GM03348 (cell line): ENCODE measurements at places on chromosomes 3 and 15.

- no peak for DNase-seq
Measured at GRCh38 chr15:89964232-89964954, 36.7 kb upstream of the ZNF710 start.

GRCh38 chr3:56321892-56322291, 146.4 kb downstream of the ERC2 start:
- DNase-seq, result no peak

- DNase-seq, result no peak
Measured at GRCh38 chr15:98655732-98656131, 7.4 kb downstream of the IGF1R start.

GRCh38 chr3:108862865-108863798, 40.5 kb downstream of the TRAT1 start:
- DNase-seq, result peak; percentile 13

DNA sequence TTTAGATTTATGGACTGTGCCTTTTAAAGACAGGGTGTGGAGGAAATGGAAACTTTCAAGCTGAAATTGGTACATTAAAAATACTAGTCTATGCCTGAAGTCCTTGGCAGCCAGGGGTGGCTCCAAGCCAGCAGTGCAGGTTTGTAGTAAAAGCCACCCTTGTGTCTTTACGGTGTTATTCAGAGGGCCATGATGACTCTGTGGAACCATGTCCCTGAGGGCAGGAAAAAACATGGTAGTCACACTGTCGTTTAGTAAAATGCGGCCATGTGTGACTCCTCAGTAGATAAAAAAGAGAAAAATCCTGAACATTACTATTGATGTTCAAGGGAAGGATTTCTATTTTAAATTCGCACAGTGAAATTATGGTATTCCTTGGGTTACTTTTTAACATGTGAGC, 2.7 kb downstream of the FAN1 start:
- DNase-seq, result no peak

DNA sequence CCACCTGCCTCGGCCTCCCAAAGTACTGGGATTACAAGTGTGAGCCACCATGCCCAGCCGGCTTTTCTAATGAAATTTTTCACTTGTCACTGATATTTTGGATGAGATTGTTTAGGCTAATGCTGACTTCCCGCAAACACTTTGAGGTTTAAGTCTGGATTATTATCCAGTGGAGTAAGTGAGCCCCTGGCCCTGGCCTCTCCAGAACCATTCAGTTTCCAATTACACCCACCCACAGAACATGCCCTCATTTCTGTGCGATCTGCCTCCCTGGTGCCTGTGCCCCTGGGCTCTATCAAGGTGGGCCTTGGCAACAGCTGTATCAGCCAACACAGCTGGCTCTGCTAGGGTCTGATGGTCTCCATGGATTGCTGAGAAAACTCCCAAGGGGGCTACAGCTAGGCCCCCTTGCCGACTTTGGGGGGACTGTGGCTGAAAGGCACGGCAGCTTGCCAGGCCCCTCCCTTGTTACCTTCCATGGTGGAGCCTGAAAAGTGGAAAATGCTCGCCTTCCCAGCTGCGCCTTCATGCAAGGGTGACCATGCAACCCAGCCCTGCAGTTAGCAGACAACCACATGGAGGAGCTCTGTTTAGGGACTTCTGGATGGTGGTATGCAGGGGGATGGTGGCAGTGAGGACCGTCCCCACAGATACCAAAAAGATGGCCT, 288.9 kb downstream of the FAM43A start:
- DNase-seq, result no peak

- peak; percentile 59 for DNase-seq
Measured at GRCh38 chr3:190048932-190049441, 71.7 kb downstream of the P3H2 start.

DNA sequence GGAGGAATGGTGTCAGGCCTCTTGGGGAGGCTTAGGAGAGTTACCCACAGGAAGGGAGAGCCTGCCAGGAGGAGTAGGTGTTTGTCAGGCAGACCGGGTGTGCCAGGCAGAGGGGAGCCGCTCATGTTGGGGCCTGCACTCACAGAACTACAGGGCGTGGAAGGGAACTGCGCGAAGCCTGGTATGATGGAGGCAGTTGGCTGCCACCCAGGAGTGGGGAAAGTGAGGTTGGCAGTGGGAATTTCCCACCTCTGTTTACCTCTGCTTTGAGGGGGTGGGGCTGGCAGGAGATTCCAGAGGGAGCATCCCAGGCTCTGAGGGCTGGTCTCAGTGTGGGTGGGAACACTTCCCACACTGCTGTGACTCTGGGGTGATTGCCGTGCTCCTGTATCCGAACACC, 99.9 kb downstream of the SLCO3A1 start:
- no peak for DNase-seq

- DNase-seq, result no peak
Measured at GRCh38 chr3:180808823-180809575, 103.5 kb upstream of the FXR1 start.

DNA sequence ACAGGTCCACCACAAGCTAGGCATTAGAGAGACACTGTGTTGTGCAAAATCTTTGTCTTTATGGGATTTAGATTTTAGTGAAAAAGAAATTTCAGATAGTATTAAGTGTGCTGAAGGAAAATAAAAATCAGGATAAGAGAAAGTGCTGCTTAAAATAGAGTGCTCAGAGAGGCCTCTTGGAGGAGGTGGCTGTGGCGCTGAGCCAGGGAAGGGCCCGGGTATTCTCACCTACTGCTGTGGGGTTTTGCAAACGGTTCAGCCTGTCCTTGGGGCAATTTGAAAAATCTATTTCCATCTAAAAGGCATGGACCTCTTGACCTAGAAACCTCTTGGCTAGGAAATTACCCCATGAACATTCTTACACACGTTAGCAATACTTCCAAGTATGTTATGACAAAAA, 267.7 kb downstream of the TJP1 start:
- DNase-seq, result no peak

DNA sequence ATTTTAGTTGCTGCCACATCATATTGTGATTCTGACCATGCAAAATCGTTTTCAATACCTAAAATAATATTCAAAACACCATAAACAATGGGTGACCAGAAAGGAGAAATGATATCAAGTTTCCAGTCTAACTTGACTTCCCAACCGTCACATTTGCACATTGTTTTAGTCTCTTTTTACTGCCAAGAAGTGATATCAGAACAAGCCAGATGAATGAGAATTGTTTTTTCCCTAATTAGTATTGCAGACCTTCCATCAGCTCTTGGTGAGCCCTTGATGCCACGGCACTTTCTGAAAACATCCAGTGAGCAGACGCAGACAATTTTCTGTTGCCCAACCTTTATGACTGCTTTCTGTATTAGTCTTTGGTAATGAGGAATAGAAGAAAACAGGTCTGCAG, 62.5 kb downstream of the SPATA16 start:
- DNase-seq, result no peak

DNA sequence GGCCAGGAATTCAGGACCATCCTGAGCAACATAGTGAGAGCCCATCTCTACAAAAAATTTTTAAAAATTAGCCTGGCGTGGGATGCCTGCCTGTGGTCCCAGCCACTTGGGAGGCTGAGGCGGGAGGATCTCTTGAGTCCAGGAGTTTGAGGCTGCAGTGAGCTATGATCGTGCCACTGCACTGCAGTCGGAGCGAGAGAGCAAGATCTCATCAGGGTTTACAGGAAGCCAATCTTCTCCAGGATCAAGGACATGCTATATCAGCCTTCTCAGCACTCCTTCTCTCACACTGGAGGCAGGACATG, 451 bp upstream of the STOML1 start:
- no peak for DNase-seq

- DNase-seq, result no peak
Measured at GRCh38 chr3:189474944-189475343, 156.2 kb upstream of the TP63 start.

DNA sequence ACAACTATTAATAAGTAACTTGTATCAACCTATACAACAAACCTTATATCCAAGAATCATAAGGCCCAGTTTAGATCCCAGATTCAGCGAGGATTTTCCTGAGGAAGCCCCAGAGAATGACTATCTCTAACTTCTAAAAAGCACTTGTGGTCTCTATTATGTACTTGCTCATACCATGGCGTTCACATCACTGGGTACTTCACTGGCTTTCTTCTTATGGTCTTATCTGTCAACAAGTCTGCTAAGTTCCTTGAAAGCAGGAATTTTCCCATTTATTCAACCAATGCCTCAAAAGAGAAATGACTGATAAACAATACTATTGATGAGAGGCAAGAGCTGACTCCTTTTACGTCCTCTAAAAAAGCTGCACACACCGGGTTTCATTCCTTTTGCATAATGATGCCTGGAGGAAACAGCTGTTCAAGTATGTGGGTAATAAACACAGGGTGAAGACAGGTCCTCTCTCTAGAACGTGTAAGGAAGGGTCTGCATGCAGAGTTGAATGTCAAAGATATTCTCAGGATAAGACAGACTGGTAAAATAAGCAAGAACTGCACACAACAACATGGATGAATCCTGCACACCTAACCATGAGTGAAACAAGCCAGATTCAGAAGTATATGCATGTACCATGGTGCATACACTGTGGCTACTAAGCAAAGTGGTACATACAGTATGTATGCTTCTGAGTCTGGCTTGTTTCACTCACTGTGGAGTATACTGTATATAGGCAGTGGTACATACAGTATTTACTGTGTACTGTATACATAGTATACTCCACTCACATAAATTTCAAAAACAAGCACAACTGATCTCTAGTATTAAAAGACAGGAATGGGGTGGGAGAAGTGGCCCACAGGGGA, 408.7 kb downstream of the SHQ1 start:
- DNase-seq, result no peak

GRCh38 chr3:9141928-9142289, 107.5 kb downstream of the SRGAP3 start:
- DNase-seq, result no peak

GRCh38 chr3:123876858-123877257, 7.3 kb downstream of the MYLK start:
- no peak for DNase-seq

DNA sequence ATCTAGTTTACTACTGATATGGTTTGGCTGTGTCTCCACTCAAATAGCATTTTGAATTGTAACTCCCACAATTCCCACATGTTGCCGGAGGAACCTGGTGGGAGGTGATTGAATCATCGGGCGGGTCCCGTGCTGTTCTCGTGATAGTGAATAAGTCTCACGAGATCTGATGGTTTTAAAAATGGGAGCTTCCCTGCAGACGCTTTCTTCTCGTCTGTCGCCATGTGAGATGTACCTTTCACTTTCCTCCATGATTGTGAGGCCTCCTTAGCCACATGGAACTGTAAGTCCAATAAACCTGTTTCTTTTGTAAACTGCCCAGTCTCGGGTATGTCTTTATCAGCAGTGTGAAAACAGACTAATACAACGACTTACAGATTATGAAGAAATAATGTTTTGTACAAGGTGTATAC, 35.6 kb upstream of the PYDC2 start:
- no peak for DNase-seq

- DNase-seq, result peak; percentile 82
Measured at GRCh38 chr3:100590114-100590839, 19.1 kb upstream of the ADGRG7 start.

DNA sequence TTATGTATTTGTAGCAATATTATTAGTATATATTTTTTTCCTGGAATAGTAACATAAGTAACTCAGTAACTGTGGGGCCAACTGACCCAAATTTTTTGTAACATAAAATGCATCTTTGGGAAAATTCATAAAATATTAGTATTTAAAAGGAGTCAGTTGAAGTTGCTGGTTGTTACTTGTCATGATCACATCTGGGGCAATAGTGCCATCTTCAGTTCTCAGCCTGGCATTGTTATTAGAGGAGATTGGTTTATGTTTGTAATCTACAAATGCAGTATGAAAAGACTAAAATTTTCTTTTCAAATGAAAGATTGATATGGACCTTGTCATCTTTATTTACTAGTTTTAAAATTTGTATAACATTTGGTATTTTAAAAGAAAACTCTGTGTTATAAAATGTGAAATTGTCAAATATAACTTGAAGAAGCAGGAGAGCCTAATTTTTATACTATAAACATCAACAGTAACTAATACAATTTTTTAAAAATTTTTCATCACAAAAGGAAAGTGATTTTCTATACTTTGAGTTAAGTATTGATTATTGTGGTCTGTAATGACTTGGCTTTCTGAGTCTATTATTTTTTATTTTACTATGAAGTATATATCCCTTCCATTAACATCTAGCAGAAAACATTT, 38.8 kb upstream of the MLF1 start:
- peak; percentile 44 for DNase-seq

GRCh38 chr3:41364736-41365135, 165.4 kb downstream of the CTNNB1 start:
- peak; percentile 25 for DNase-seq

DNA sequence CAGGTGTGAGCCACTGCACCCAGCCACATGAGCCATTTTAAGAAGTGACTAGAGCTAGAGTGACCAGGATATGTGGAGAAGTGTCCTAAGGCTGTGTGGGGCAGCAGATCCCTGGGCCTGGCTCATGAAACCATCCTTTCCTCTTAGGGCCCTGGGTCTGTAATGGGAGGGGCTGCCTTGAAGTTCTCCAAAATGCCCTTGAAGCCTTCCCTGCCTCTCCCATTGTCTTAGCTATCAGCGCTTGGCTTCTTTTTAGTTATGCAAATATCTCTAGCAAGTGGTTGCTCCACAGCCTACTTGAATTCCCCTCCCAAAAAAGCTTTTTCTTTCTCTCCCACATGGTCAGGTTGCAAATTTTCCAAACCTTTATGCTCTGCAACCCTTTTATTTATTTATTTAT, 112.4 kb upstream of the SPATA16 start:
- no peak for DNase-seq

DNA sequence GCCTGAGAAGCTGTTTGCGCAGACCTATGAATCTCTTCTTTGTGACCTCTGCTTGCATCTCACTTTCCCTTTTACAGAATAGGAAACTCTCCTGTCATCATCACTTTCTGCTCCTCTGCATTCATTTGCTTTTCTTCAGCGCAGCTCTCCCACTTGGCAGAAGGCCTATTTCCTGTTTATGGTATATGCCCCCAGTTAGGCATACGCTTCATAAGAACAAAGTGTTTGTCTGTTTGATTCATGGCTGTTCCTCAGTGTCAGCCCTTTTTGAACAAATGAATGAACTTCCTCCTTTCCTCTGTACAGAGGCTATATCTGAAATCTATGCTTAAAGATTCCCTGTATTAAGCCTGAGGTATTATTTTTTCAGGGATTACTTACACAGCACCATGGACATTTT, 1216.9 kb upstream of the GBE1 start:
- DNase-seq, result no peak

GRCh38 chr15:91186904-91187656, 87.0 kb downstream of the SV2B start:
- DNase-seq, result no peak

GRCh38 chr3:25155652-25156471, 272.2 kb upstream of the RARB start:
- DNase-seq, result peak; percentile 6

GRCh38 chr3:157516928-157517327, 13.7 kb upstream of the VEPH1 start:
- DNase-seq, result no peak

DNA sequence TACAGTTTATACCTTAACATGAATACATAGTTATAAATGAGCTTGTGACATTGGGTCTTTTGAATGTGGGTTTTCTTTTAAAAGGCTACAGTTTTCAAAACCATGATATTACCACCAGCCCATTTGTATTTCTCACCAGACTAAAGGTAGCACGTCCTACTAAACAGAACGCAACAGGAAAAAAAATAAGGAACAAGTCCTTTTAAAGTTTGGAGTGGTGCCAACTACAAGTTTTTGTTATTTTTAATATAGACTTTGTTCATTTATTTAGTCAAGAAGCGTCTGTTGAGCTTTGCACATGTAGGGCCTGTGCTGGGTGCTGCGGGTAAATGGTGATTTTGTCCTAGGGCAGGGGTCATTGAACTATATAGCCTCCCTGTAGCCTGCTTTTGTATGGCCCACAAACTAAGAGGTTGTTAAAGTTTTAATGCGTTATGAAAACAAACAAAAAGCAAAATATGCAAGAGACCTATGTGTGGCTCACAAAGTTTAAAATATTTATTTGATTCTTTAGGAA, 164.4 kb downstream of the GHSR start:
- DNase-seq, result no peak
